Hematopoietic multipotent progenitor cell (in vitro differentiated cells): ENCODE measurements at places on chromosomes 7 and 10.
A peak's percentile ranks its signal among the peaks of the same experiment; 100 is the strongest.

GRCh38 chr7:28539289-28539981 is 127.1 kb downstream of the CREB5 start:
- no peak for DNase-seq

DNA sequence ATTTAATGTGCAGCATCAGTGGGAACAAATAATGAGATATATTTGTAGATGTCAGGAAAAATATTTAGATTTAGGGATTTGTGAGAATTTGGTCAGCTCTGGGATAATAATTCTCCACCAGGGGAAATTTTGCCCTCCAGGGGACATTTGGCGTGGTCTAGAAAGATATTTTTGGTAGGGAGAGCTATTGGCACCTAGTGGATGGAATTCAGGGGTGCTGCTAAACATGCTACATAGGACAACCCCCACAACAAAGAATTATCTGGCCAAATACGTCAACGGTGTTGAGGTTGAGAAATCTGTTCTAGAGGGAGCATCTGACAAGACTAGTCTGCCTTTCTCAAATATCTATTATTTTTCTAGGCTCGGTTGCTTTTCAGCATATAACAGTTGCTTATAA is 2.1 kb downstream of the ADK start:
- DNase-seq = no peak

DNA sequence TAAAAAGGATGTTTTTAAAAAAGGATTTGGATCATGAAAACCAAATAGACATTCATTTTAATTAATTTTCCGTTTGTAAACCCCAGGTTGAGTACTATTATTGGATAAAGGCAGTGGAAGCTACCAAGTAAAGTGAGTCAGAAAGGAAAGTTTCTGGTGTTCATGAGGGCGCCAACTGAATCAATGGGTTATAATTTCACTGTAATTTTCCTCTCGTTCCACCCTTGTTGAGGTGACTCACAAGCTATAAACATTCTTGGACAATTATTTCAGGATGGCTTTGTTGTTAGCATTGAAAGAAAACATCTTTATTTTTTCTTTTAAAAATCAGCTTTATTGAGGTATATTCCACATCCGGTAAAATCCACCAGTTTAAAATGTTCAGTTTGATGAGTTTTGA is 5.1 kb upstream of the FAM133B start:
- DNase-seq = no peak

DNA sequence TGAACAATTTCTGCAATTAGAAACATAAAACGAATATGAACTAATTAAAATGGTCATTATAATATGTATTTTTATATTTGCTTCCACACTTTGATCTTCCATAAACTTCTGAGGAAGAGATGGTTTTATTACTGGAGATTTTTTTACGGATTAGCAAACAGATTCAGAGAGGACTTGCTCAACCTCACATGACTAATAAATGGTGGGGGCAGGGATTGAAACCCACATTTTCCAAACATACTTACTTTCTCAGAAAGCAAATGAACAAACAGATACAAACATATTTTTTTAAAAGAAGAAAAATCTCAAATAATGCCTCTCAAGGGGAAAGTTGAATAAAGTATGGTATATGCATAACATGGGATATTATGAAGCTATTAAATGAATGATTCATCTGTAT is 18.3 kb downstream of the ANKMY2 start:
- DNase-seq = no peak

- DNase-seq = no peak
Measured at GRCh38 chr10:71136036-71136721, 76.2 kb upstream of the UNC5B start.

DNA sequence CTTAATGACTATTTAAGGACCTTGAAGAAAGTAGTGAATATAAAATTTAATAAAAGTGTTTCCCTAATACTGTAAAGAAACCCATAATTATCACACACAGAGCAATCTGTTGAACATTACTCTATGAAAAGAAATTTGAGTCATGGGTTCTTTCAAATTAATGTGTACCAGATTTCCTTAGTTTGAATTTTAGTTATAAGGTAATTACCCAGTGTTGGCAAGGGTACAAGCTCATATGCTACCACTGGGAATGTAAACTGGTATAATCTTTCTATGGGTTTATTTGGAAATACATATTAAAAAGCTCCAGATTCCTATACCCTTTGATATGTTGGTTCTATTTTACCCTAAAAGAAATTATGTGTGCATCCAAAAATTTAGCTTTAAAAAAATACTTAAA is 22.9 kb downstream of the PANK1 start:
- DNase-seq = no peak

DNA sequence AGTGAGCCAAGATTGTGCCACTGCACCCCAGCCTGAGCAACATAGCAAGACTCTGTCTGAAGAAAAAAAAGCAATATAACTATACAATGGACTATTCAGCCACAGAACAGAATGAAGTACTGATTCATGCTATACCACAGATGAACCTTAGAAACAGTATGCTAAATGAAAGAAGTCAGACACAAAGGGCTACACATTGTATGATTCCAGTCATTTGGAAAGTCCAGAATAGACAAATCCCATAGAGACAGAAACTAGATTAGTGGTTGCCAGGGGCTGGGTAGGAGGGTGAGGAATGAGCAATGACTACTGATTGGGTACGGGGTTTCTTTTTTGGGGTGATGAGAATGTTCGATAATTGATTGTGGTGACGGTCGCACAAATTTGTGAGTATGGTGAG is 9.6 kb upstream of the CFAP70 start:
- no peak for DNase-seq

DNA sequence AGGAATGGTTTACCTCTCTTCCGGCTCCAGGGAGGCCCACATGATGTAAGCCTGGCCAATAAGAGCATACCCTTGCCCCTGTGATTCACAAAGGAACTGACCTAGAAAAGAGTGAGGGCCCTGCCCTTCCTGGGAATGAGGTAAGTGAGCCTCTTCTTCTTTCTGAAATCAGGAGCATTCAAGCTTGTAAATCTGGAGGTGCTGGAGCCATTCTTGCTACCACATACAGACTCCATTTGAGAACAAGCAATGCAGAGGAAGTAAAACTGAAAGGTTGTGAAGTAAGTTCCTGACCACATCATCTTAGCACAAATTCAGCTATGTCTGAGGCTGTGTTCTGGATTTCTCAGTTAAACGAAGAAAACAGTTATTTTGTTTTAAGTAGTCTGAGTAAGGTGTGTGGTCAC is 132.2 kb downstream of the CD36 start:
- no peak for DNase-seq

DNA sequence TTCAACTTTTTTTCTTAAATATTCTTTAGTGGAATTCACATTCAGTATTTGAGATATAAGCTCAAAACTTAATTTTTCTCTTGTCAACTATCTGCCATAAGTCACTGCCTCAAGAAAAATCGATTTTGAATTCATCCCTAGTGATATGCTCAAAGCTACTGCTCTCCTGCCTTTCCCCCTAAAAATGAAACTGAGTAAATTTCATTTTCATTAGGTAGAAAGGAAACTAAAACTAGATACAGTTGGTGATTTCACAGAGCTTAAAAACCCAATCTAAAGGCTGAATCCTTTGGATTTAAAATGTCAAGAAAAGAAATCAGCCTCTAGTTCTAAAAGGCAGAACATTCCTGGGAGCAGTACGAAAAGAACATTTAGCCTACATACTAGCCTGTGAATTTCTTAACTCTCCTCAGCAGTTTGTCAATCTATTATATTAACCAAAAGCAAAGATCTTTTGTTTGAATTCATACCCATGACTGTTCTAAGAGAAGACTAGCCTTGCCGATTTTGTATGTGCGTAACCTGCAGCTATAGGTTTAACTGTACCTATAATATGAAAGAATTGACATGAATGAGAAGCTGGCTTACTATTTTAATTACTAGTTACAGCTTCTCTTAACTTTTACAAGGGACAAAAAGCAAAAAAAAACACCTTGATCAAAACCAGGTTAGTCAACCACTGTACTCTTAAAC is 4.9 kb upstream of the FAM53B start:
- no peak for DNase-seq

GRCh38 chr10:88027570-88027969 is 164.1 kb downstream of the PTEN start:
- no peak for DNase-seq

DNA sequence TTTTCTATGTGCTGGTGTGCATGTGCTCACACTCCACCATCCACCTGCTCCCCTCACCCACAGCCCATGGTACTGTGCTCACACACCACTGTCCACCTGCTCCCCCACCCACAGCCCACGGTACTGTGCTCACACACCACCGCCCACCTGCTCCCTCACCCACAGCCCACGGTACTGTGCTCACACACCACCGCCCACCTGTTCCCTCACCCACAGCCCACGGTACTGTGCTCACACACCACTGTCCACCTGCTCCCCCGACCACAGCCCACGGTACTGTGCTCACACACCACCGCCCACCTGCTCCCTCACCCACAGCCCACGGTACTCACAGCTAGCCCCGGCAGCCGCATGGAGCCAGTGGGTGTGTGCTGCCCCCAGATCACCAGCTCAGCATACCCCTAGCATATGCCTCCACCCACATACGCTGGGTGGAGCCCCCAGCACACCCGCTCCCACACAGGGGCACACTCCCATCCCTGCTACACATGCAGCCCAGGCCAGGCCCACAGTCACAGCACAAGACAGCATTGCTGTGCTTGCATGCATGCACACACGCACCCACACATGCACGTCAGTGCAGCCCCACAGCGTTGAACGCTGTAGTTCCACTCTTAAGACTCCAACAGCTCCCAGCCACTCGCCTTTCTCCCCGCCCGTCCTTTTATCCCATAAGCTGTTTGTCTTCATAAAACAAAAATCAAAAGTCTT is 62.0 kb downstream of the PAX2 start:
- no peak for DNase-seq

DNA sequence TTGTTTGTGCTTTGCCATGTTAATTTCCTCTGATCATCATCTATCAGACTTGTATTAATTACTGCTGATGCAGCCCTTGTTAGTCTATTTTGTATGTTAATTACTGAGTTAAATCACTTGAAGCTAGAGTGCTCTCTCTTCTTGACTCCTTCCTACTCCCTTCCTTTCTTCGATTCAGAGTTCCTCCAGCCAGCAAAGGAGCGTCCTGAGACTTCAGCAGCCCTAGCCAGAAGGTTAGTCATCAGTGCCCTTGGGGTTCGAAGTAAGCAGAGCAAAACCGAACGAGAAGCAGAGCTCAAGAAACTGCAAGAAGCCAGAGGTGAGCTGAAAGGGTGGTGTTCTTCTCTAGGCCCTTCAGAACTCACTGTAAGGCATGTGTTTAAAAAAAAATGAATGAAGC is 32.1 kb downstream of the LOXL4 start:
- no peak for DNase-seq

DNA sequence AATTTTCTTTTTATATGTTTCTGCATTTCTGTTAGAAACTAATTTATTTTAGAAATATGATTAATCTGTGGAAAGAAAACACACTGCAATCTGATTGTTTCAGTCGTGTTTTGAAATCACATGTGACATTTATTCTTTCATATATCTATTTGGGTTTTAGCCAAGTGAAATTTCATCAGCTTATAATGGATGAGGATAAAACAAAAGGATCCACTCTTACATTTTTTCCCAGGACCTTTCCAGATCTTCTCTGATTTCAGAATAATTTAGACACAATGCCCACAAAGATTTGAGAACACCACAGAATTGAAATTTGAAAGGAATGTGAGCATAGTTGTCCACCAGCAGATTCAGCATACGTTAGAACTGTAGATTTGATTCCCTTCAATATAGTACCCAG is 29.1 kb downstream of the CBLL1 start:
- DNase-seq = no peak

- no peak for DNase-seq
Measured at GRCh38 chr7:121748546-121748945, 124.4 kb upstream of the PTPRZ1 start.

- no peak for DNase-seq
Measured at GRCh38 chr10:113066561-113067312, 116.7 kb downstream of the TCF7L2 start.

GRCh38 chr10:50504389-50504788 is 119.4 kb downstream of the SGMS1 start:
- no peak for DNase-seq

DNA sequence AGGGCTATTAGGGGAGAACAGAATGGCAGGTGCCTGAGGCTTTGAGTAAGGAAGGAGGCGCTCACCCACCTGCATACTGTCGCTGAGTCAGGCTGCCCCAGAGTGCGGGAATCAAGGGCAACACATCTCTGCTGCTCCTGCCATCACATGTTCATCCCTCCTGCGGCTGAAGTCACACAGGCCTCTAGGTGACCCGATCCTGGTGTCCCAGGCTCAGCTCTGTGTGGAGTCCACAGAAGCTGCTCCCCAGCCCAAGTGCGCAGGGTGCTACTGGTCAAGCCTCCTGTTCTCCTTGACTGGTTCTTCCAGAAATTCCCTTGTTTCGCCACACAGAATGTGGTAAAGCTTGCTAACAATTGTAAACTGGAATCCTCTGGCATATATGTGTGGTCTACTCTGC is 96.9 kb upstream of the IL6 start:
- DNase-seq = no peak

- DNase-seq = peak; percentile 43
Measured at GRCh38 chr7:6705959-6706665, 635 bp downstream of the ZNF12 start.

DNA sequence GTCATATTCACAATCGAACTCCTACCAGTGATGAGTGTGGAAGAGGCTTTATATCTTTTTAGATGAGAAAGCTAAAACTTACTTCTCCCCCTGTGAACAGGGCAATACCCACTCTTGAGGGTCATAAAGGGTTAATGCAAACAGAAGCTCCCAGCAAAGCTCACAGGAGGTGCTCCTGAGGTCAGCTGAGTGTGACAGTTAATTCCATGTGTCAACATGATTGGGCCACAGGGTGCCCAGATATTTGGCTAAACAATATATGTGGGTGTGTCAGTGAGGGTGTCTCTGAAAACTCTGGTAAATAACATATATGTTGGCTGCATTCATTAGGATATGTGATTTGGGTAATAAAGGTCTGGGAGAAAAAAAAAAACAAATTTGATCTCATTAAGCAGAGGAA is 86.0 kb downstream of the HIP1 start:
- no peak for DNase-seq

- DNase-seq = no peak
Measured at GRCh38 chr7:96076350-96076707, 245.6 kb downstream of the SLC25A13 start.

GRCh38 chr7:71419546-71420337 is 287.8 kb downstream of the GALNT17 start:
- DNase-seq = no peak

GRCh38 chr10:7944537-7944936 is 110.0 kb upstream of the GATA3 start:
- DNase-seq = no peak

GRCh38 chr7:159195946-159196345 is 51.3 kb upstream of the VIPR2 start:
- DNase-seq = no peak

DNA sequence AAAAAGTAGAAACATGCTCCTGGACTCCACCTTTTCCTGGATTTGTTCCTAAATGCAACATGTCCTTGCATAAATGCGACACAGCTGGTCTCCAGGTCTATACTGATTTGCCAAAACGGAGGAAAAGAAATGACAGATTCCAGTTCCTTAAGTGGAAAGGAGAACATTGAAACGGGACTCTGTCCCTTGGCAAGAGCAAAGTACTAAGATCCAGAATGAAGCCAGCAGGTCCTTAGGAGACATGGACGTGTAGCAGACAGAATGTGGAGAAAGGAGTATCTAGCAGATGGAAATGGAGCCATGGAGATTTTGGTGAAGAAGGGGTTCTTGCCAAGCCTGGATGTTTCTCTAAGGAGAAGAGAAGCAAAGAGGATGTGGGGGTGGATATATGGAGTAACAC is 16.2 kb downstream of the PIP start:
- no peak for DNase-seq
